Stimulated activated CD4-positive, alpha-beta T cell treated with anti-CD3 and anti-CD28 coated beads, Interleukin-12 subunit alpha, Interleukin-12 subunit beta, amount 100 ng/mL, for 24 hours (primary cell): ENCODE measurements at places on chromosomes 3 and 15.

GRCh38 chr3:49199900-49200281, 28.5 kb downstream of the KLHDC8B start:
- no peak for DNase-seq

DNA sequence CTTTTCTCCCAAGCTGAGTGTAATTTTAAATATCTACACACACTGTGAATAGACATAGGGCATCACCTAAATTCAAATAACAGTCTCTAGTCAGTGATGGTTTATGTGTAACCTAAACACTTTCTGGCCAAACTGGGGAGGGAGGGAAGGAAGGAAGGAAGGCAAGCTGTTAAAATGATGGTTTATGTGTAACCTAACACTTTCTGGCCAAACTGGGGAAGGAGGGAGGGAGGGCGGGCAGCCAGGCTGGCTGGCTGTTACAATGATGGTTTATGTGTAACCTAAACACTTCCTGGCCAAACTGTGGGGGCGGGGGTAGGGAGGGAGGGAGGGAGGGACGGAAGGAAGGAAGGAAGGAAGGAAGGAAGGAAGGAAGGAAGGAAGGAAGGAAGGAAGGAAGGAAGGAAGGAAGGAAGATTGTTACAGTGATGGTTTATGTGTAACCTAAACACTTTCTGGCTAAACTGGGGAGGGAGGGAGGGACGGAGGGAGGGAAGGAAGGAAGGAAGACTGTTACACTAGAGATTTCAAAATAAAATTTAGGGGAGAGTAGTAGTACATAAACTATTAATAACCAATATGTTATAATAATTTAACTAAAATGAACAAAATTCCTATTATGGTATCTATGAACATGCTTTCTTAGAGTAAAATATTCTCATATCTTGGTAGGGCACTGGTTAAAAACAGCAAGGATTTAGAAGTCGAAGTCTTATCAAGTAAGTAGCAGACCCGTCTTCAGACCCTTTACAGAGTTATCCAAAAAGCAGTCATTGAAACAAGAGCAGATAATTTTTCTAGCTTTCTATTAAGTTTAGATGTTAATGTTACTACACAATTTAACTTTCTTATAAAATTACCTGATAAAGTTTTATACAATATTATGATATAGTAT, 148.1 kb downstream of the LMLN start:
- no peak for DNase-seq

GRCh38 chr3:33980252-33980651, 181.8 kb downstream of the PDCD6IP start:
- no peak for DNase-seq

GRCh38 chr3:113117511-113118234, 93.7 kb upstream of the BOC start:
- no peak for DNase-seq

DNA sequence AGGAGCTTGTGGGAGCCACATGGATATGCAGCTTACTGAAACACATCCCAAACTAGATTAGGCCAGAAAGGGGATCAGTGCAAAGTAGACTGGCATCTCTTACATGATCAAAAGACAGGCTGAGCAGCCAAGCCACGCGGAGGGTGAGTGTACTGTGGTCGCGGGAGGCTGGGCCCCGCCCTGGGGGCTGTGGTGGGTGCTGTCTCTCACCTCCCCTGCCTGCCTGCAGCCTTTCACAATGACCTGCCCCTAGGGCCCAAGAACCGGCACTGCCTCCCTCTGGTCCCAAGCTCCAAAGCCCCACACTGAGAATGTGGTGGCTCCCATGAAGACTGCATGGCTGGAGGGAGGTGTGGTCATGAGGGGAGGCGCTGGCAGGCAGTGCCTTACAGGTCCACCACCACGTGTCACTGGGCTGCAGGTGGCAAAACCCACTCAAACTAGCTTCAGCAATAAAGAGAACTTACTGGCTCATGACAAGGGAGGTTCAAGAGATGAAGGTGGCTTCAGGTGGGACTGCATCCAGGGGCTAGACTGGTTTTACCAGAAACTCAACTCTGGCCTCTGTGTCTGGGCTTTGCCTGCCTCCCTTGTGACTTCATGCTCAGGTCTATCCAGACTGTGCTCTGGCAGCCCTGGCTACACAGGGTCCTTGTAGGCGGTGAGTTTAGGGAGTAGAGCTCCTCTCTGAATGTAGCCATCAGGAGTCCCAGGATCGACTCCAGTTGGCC, 27.4 kb upstream of the PLXND1 start:
- DNase-seq: no peak

DNA sequence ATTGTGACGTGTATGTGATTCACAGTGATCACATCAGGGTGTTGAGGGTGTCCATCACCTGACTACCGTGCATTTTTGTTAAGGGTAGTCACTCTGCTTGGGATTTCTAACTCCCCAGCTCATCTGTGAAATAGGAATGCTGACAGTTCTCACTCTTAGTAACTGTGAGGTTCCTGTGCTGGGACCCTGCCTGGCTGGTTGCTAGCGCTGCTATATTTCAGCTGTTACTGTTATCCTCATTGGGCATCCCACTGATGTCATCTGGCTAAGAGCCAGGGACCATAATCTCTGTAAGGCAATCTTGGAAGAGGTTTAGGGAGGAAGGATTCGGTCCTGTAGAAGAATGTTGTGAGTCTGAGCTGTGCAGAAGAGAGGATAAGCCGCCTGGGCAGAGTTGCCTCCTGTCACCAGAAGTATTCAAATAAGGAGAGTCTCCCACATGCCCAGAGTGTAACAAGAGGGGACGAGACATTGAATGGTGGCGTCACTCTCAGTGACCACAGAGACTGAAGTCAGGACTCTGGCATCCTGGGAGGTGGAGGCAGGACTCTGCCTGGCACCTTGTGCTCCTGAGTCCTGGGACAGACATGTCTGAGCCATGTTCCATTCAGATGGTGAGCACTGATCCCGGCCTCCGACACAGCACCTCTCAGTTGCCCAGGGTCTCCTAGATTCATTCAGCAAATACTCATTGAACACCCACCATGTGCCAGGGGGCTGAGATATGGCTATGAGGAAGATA, 52.2 kb downstream of the FBLN2 start:
- no peak for DNase-seq

- DNase-seq: peak; percentile 4
Observed at GRCh38 chr15:43329217-43329959, 985 bp downstream of the LCMT2 start.

DNA sequence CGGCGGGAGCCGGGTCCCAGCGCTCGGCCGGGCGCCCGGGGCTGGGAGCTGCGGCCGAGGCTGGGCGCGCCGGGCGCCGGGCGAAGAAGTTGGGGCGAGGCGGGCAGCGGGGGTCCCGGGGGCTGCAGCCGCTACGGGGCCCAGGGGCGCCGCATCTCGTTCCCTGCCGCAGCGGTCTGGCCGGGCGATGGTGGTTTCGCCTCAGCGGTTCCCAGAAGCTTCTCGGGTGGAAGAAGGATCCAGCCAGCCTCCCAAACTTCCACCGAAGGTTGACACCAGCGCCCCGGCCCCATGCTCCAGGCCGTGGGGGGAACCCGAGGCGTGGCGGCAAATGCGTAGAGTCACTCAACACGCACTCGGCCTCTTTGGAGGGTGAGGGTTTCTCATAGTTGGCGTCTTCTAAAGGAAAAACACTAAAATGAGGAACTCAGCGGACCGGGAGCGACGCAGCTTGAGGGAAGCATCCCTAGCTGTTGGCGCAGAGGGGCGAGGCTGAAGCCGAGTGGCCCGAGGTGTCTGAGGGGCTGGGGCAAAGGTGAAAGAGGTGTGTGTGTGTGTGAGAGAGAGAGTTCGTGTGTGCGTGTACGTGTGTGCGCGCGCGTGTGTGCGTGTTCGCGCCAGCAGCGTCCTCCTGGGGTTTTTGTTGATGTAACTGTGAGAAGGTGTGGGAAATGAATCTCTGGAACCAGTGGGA, 940 bp downstream of the BOC start:
- no peak for DNase-seq

DNA sequence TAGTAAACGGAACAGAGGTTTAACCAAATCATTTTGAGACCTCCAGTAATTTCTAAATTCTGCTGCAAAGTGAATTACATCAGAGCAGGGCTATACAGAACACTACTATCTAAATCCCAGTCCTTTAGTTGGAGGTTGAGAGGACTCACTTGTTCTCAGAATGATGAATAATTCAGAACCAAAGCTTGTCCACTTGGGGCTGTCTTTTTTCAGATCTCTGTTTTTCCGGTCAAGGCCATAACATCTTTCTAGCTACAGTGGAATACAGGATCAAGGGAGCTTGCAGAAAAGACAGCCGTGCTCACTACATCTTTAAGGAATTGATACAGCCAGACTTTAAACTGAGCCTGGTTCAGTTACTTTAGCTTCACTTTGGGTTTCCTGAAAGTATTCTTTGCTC, 194.5 kb downstream of the EFHB start:
- DNase-seq: no peak
